ENCODE measurements at places on chromosomes 4 and X.

DNA sequence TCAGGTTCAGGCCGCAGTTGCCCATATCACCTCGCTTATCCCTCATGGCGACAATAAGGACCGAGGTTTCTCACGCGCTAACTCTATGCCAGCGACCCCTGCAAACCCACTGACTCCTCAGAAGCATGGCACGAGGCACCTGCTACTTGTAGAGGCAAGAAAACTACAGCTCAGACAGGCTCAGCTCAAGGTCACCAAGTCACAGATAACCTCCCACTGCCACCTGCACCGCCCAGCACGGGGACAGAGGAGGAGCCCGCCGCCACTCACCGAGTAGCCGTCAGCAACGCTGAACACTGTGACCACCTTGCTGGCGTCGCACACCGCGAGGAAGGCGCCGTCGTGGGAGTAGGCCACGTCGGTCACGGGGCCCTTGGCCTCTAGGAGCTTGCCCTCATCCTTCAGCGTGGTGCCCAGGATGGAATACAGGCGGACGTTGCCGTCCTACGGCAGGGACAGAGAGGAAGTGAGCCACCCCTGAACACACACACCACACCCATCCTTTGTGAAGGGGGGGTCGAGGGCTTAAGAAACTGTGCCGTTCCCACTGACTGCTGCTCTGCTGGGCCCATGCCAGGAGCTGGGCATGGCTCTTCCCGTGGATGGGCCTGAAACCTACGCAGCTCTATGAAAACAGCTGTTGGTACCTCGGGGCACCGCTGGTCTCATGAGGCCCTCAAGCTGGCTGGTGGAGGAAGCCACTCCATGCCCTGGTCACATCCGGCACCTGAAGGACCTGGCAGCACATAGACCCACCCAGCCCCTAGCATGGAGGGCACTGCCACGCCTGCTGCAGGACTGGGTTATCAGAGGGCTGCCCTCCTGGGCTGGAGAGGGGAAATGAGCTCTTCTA, 38.9 kb downstream of the WDR1 start:
- no peak for ATAC-seq

GRCh38 chrX:16853537-16853936, 16.6 kb downstream of the RBBP7 start:
- no peak for ATAC-seq

DNA sequence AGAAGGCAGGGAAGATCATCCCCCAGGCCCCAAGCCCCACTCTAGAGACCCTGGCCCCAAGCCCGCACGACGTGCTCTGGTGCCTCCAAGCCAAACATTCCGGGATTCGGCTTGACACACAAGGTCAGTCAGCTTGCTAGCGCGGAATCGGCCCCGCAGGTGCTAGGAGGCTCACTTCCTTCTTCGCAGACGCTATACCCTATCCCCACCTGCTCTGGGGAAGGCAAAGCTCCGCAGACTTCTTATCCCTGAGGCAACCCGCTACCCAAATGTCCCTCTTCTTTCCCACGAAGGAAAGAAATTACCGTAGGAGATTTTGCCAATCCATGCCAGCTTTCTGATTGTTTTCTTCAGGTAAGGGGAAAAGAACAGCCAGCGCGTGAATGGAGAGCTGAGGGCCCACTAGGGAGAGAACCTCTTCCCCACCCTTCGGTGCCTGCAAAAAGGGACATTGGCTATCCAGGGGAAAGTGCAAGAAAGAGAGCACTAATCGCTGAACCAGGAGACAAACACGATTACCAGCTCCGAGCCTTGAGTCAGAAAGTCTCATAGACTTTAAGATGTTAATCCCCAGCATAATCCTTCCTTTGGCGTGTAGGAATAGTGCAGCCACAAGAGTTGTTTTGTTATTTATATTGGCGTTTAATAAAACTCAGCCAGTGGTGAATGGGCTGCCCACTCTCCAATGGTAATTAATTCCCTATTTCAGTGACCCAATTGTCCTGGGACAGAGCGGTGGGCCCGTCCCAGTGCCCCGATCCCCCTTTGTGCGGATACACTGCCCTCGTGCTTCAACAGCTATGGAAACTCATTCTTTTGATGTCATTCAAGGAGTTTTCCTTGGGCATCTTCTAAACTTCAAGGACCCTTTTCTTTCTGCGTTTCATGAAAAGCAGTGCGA, 5.4 kb upstream of the NEUROG2 start:
- no peak for ATAC-seq

DNA sequence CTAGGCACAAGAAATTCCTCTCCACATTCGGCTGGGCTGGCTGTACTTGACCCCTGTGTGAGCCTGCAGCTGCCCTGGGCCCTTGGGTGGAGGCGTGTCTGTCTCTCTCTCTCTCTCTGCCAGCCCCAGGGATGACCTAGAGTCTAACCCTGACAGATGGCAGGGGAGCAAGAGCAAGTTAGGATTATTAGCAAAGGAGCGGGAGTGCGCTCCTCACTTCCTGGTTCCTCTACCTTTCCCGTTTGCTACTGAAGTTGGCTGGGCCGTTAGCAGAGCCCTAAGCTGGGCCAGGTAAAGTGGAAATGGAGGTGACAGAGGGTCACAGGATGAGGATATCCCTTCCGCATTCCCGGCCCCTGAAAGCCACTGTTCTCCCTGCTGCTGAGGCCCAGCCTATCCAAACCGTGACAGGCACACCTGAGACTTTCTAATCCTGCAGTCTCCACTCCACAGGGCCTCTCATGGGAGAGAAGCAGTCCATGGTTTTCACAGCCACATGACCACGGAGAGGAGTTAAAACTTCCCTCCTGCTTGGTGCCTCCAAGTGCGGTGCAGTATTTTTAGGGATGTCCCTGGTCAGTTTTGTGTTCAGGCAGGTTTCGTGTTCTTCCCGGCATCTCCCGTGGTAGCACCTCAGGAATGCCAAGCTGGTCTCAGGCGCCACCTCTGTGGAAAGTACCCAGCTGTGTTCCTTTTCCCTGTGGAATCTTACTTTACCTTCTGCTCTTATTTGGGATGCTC, 79.3 kb downstream of the CLDN22 start:
- no peak for ATAC-seq

DNA sequence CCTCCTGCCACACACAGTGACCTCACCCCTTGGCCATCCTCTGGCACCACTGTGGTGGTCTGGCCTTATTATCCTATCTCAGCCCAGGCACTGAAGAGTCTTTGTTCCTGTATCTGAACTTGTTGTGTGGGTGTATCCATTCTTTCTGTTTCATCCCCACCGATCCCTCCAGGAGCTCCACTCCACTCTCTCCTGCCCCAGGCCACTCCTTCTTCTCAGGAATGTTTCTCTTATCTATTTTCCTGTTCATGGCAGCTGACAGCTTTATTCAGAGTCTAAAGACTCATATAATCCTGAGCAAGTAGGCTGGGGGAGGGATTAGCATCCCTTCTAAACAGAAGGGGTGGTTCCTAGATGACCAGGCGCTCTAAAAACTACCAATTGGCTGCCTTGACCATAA, 150.0 kb downstream of the ANAPC10 start:
- no peak for ATAC-seq

DNA sequence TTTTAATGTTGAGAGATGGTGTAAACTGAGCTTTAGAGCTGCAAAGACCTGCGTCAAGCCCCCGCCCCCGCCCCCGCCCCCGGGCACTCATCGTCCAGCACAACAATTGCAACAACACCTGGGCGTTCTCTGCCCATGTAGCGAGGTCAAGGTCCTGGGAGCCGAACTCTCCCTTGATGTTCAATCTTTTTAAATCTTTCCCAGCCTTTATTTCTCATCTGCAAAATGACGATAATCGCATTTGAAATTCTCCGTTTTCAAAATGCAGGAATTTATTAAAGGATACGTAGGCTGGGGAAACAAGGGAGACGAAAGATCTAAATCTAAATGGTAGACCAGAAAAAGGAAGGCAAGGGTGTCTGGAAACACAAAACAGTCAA, 648 bp upstream of the MSMO1 start:
- peak; percentile 5 for ATAC-seq

DNA sequence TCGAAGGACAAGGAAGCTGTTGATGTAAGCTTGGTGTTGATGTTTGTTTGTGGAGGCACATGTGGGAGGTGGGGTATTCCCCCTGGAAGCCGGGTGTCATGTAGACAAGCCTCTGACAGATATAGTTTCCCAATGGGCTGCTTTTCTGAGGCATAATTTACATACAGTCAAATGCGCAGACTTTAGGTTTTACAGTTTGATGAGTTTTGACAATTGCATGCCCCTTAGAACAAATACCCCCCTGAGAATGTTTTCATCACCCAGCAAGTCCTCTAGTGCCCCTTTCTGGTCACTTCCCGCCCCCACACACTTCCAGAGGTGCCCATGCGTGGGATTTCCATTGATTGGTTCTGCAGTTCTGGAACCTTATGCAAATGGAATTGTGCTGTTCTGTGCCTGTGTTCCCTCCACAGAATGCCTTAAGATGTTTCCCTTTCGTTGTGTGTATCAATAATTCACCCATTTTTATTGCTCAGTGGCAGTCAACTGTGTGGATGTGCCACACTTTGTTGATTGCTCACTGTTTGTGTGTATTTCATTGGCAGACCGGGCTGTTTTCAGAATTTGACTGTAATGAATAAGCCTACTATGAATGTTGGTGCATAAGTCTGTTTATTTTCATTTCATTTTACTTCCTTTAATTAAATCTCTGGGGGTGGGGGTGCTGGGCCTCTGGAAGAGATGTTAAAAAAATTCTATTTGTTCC, 8.5 kb downstream of the EVC start:
- no peak for ATAC-seq

- peak; percentile 95 for ATAC-seq
Observed at GRCh38 chr4:52659001-52659721, at the start of gene USP46. Gene USP46, minus strand, starts transcription at chr4:52659301. Its CDS starts 151 bp downstream, at chr4:52659150.

DNA sequence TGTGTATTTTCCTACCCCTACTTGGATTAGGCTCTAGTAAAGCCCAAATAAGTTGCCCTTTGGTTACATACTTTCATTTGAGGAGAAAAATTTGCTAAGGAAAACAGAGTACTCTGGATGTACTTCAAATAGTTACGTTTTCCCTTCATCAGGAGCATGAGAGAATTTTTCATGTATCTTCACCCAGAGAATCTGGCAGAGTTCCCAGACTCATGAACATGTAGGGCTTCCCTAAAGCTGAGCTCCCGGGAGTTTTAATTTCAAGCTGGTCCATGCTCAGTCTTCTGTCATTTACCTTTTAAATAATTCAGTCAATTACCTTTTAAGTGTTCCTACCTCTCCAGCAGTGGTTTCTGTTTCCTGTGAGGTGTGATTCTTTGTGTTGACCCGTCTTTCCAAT, 367.5 kb upstream of the GRID2 start:
- ATAC-seq, result no peak

DNA sequence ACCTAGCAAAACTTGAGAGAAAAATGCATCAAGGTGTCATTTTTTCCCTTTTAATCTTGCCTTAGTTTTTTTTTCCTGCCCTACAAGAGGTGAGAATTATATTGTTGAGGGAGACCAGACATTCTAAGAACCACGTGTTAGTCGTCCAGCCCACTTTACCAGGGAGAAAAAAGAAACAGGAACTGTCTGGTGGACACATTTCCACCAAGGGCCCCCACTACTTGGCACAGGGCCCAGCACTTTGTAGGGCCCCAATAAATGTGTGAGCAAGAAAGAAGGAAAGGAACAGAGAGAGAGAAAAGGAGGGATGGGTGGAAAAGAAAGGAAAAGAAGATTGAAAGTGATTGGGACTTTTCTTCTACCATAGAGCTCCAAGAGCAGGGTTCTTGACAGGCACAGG, 3.9 kb upstream of the EGFL6 start:
- ATAC-seq, result no peak

DNA sequence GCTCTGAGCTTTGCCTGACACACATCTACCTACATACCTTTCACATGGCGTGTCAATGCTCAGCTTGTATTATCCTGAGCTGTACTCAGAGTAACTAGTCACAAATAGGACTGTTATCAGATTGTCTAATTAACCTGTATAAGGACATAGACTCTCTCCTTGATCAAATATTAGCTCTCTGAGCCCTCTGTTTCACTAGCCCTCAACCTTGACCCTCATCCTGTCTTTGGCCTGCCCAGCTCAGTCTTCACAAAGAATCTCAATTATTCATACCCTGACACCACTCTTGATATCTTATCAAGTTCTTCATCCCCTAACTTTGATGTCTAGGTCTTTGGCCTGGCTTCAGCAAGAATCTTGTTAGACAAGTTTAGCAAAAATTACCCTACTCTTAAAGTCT, 320.7 kb upstream of the PCDH7 start:
- no peak for ATAC-seq

DNA sequence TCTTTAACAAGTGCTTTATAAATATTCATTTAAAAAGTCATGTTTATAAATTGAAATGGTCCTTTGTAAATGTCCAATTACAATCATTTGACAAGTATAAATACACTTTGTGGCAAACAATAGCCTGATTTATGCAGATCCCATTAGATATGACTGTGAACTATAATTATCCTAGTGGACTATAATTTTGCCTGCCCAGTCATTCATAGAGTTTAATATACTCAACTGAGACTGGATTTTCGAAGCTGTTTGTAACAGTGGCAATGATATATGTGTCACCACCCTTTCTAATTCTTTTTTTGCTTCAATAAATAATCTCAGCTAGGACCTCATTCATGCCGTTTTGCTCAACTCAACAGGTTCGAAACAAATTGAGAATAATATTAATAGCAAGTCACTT, 732.0 kb downstream of the PCDH18 start:
- no peak for ATAC-seq

DNA sequence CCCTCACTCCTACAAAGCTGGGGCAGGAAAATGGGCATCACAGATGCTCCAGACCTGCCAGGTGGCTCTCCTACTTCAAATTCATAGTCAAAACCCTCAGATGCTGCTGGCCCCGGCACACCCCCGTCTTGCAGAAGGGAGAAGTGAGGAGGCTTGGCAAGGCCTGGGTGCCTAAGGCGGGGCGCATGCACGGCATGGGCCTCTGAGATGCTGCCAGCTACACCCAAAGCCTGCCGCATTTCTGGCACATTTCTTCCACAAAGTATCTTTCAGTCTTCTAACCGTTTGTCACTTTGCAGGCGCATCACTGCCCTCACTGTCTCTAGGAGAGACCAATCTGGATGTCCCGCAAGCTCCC, 19.6 kb downstream of the WDR1 start:
- no peak for ATAC-seq

GRCh38 chrX:10875995-10876394, 235.1 kb upstream of the HCCS start:
- no peak for ATAC-seq

DNA sequence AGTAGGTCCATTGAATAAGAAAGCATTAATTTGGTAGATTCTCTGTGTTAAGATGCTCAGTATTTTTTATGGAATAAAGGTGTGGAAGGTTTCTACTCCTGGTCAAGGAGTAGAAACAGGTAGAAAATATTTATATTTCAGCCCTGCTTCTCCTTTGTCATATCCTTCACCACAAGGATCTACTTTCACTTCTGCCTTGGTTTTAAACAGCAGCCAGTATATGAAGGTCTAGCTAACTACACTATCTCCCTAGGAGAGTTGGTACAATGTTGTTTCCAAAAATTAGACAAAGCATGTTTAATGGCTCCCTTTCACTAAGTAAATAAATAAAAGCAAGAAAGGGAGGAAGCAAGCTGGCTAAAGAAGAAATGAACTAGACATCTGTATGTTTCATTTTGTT, 44.6 kb upstream of the GYPA start:
- ATAC-seq, result no peak

GRCh38 chr4:181213551-181213950, 1029.7 kb upstream of the TENM3 start:
- ATAC-seq, result no peak

Measured in SK-N-SH treated with all-trans-retinoic acid at 6 μM for 48 hours (cell line).